Activated CD4-positive, alpha-beta T cell treated with anti-CD3 and anti-CD28 coated beads, Interleukin-2, amount 50 U/mL, for 1 hour (primary cell): ENCODE measurements at places on chromosomes 4 and X.

DNA sequence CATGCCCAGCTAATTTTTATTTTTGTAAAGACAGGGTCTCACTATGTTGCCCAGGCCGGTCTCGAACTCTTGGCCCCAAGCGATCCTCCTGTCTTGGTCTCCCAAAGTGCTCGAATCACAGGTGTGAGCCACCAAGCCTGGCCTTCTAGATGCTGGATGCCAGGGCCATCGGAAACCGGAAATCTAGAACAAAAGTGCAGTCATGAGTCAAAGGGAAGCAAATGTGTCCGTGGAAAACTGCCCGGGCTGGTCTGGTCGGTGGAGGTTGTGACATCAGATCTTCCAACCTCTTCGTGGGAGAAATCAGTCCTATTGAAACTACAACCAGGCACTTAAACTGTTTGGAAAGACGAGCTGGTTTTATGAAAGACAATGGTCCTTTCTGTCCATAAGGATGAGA, 92.3 kb upstream of the SHOX start:
- DNase-seq, result no peak

- no peak for DNase-seq
These were observed 779.3 kb downstream of the ARAP2 start for GRCh38 chr4:35464964-35465528.

DNA sequence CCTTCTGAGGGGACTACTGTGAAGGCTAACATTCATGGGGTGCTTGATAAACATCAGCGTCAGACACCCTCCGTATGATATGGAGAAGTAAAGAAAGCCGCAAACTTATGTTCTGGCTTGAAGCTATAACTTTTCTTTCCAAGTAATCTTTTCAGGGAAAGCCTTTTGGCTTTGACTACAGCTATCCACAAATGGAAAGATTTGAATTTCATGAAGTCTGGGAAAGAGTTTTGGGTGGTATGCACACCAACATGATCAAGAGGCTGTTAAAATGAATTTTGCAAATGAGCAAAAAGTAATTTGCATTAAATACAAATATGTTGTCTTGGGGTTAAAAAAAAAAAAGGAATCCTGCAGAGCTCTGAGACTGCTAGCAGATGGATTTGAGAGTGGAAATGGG, 114.8 kb upstream of the LIMCH1 start:
- no peak for DNase-seq

GRCh38 chr4:147714575-147715401, 17.1 kb upstream of the ARHGAP10 start:
- no peak for DNase-seq

DNA sequence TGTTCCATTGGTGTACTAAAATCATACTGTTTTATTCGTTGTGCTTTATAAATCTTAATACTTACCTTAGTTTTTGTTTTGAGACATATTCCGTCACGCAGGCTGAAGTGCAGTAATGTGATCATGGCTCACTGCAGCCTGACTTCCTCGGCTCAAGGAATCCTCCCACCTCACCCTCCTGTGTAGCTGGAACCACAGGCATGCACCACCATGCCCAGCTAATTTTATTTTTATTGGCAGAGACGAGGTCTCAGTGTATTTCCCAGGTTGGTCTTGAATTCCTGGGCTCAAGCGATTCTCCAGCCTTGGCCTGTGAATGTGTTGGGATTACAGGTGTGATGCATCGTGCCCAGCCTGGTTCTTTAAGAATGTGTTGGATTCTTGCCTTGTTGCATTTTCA, 24.4 kb upstream of the DCK start:
- DNase-seq, result no peak

GRCh38 chrX:136310411-136310810, 9.6 kb downstream of the ADGRG4 start:
- no peak for DNase-seq

DNA sequence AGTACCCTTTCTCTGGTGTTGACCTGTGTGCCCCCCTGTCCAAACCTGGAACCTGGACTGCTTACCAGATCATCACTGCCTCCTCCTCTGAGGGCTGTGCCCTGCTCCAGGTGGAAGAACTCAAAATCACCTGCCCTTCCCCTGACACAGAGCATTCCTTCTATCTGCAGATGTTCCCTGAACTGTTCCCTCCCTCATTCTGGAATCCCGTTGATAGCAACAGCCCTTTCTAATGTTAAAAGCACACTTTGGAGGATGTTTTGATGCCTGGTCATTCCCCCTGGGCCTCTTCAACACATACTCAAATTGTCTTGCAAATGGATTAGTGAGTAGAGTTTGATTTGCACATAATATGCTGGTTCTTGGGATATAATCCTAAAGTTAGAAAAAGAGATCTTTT, 225.8 kb downstream of the FGF13 start:
- DNase-seq, result no peak

- no peak for DNase-seq
These were observed 266.1 kb downstream of the GRIA3 start for GRCh38 chrX:123450222-123450621.

- no peak for DNase-seq
These were observed 582.7 kb upstream of the AADAT start for GRCh38 chr4:170672381-170672965.
